ENCODE measurements at places on chromosomes 1 and 21. TPM values are rescaled to one million over a fixed set of nuclear protein-coding genes. Genes with fewer than 3 reads are reported as not detected.

DNA sequence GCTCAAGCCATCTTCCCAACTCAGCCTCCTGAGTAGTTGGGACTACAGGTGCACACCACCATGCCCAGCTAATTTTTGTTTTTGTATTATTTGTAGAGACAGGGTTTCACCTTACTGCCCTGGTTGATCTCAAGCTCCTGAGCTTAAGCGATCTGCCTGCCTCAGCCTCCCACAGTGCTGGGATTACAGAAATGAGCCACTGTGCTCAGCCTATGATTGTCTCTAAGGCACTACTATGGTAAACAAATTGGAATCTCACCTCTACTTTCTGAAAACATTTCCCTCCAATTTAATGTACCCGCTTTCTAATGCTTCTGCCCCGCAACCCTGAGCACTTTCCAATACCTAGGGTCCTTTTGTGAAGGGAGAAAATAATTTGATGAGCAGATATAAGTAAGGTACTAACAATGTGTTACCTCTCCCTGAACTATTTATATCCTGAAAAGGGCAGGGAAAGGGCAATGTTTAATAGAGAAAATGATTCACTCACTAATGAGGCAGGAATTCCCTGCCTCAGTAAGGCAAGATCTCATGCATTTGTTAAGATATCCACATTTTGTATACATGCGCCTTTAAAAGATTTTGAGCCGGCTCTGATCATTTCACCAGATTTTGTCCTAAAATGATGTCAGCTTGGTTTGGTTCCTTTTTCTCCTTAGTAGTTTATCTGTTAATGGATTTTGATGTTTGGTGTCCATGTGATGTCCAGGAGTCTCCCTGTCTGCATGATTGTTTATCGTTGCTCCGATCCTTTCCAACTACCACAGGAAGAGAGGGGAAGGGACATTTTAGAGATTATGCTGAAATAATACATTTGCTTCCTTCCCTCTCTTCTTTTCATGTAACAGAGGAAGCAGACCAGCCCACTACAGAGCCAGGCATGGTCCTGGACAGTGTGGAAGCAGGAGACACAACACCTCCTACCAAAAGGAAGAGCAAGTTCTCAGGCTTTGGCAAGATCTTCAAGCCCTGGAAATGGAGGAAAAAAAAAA is 47.3 kb upstream of the RCC1 start:
- DNase-seq: no peak

- no peak for DNase-seq
Observed at GRCh38 chr1:788835-789234, 102.4 kb upstream of the OR4F16 start.

DNA sequence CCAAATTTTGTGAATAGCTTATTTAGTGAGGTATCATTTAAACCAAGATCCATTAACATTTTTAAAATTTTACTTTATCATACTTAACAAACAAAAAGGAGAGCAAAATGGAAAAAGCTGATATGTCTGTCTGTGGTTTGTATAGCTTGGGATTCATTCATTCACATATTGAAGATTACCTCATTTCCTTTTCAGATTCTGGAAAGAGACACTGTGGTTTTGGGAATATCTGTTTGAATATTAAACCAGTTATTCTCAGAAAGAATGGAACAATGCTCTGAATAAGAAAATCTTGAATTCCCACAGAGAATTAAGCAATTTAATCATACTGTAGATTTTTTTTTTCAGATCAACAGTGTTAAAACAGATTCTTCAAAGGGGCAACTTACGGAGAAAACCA is 93.8 kb upstream of the PRDX6 start:
- DNase-seq: no peak

GRCh38 chr1:223837206-223837605 is 8.5 kb downstream of the TP53BP2 start:
- DNase-seq: no peak

DNA sequence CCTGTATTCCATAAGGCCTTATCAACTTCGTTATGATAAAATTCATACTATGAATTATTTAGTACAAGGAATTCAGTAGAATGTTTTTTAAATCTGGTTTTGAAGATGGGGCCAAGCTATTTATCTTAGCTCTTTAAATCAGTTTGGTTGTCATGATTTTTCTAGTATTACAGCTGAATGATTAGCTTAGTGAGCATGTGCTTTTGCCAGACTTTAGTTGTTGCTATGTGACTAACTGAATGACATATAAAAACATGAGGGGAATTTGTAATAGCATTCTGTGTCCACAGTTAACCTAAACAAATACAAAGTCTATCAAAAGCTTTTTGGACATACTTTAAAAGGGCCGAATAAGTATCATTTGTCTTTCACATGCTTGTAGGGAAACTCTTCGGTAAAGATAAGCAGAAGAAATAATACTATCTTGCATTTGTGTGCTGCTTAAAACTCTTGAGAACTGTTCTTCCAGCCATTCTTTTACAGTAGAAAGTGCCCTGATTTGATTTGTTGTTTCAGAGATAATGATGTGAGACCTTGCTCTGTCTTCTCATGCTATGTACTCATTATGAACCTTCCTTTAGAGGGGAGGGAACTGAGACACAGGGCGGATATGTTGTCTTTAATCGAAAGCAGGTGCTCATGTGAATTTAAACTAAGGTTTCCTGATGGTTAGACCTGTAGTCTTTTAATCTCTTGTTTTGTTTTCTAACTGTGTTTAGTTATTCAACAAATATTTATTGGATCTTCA is 18.8 kb downstream of the NEK7 start:
- no peak for DNase-seq

GRCh38 chr1:158035976-158036583 is 42.6 kb downstream of the KIRREL1 start:
- DNase-seq: no peak

GRCh38 chr21:28952686-28953085 is 40.0 kb downstream of the LTN1 start:
- no peak for DNase-seq

GRCh38 chr1:90550626-90551406 is 166.3 kb downstream of the BARHL2 start:
- no peak for DNase-seq

DNA sequence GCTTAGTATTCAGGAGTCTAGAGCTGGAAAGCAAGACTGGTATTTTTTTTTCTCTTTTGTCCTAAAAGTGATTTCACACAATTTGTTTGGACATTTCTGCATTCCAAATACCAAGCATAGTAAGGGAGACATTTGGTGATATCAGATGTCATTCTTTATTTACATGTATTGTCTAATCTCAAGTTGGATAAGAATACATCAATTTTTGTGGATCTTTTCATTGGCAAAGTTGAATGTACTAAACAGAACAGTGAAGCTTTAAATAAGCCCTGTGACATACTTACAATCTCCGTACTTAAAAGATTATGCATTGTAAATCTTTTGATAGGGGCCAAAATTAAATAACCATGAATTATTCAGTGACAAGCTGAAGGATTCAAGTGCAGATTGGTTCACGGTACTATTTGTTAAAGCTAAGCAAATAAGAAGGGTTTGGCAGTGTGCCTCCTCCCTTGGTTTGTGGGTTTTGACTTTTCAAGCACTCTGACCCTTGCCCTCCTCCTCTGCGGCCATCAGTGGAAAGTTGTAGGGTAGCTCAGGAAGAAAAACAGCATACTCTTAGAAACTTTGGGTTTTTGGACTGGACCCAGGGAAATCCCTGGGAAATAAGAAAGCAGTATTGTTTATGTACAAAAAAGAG is 663.7 kb downstream of the ADGRL2 start:
- DNase-seq: no peak

- no peak for DNase-seq
Observed at GRCh38 chr1:62131093-62131725, 63.4 kb upstream of the L1TD1 start.

GRCh38 chr21:28770867-28771661 is 221.6 kb downstream of the LTN1 start:
- no peak for DNase-seq

DNA sequence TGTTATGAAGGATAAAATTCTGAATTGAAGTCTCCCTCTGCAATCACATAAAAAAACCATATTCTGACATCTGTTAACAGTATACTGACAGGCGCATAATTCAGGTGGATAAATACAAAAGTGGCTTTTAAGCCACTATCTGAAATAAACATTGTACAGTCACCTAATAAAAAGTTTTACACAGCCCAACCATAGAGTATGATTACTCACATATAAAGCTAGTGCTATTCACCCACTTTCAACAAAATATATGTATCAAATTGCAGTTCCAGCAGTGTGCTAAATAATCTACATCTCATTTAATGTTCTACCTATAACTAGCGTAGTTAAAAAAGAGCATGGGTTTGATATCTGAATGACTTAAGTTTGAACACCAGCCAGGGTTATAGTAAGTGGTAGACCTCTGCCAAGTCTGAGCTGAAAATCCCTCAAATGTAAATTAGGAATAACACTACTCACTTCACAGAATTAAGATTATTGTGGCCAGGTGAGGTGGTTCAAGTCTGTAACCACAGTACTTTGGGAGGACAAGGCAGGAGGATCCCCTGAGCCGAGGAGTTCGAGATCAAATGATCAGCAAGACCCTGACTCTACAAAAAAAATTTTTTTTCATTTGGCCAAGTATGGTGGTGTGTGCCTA is 3.9 kb downstream of the EGLN1 start:
- no peak for DNase-seq

DNA sequence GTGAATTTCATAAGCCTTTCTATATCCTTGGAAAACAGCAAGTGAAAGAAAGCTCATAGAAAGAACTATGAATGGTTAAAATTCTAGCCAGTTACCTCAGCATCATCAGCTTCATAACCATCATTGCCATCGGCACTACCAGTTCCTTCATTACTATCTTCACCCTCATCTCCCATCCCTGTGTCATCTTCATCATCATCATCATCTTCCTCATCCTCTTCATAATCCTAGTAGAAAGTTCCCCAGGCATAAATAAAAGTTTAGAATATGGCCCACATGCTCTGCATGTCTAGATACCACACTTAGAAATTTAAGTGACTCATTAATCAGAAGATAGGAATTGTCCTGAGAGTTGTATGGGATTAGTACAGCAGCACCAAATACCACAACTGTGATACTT is 49.0 kb downstream of the TPR start:
- no peak for DNase-seq

GRCh38 chr1:205692423-205692822 is 12.1 kb upstream of the SLC45A3 start:
- DNase-seq: no peak

GRCh38 chr1:227786673-227787512 is 28.6 kb upstream of the PRSS38 start:
- no peak for DNase-seq

- DNase-seq: no peak
Observed at GRCh38 chr1:167339405-167339804, 118.7 kb downstream of the POU2F1 start.

DNA sequence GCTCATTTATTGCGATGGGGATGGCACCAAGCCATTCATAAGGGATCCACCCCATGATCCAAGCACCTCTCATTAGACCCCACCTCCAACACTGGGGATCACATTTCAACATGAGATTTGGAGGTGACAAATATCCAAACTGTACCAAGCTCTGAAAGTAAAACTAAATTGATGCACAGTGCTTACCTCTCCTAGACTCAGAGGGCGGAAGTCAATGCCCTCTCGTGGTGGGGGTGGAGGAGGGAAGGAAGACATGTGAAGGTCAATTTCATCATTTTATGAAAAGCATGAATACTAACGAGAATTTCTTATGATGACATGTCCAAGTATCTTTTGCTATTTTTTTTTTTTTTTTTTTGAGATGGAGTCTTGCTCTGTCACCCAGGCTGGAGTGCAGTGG is 120.0 kb downstream of the PGBD5 start:
- no peak for DNase-seq

- no peak for DNase-seq
Observed at GRCh38 chr1:53654216-53655210, 84.5 kb downstream of the GLIS1 start.

GRCh38 chr21:43758111-43758641 is 17.9 kb downstream of the CSTB start:
- DNase-seq: no peak

DNA sequence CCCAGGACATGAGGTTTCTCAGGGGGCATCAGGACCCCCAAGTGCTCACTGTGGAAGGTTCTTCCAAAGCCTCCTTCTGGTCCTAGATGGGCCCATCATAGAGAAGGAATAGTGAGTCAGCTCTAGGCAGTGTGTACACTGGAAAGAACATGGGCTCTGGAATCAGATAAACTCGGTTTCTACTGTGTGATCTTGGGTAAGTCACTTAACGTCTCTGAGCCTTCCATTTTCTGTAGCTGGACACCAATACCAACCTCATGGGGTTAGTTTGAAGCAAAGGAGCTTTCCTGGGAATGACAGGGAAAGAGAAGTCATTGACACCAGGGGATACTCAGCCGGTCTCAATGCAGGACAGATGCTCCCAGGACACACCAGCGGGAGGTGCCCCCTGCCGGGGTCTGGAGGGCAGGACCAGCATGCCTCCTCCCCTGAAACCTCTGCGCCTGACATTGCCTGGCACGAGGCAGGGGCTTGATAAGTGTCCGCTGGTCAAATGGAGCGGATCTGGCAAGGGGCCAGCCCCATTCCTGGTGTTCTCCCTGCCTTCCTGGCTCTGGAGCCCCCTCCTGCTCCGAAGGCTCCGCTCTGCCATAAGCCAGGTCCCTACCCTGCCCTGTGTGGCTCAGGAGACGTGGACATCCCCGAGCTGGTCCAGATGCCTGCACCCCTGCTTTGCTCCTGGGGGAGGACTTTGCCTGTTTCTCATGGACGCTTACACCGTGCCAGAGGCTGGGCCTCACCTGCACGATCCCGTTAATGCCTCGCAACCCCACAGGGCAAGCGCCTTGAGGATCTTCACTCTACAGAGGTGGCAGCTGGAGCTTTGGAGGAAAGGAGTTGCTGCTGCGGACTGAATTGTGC is 52.8 kb downstream of the EDN2 start:
- DNase-seq: no peak

GRCh38 chr1:115135681-115136080 is 46.4 kb upstream of the TSPAN2 start:
- no peak for DNase-seq

Gene SPAG17
- not detected for total RNA-seq

Gene TFF2
- total RNA-seq: not detected

Gene ARHGAP30
- 143 TPM for total RNA-seq

Gene VWA5B1
- not detected for total RNA-seq

Gene DNAJC28
- total RNA-seq: 0.58 TPM

Gene S100A12
- total RNA-seq: not detected

Gene GBP4
- total RNA-seq: 4.3 TPM

Gene CLCA4
- total RNA-seq: 0.05 TPM

Gene SLC45A3
- 9.9 TPM for total RNA-seq

Gene GNAT2
- 0.92 TPM for total RNA-seq

Gene FCRL5
- total RNA-seq: 7.8 TPM

Gene LIN28A
- total RNA-seq: 0.59 TPM
